ENCODE measurements at places on chromosomes 12 and 14.

GRCh38 chr14:56117765-56118610 lies at the start of gene PELI2:
Gene PELI2 (plus strand): TSS chr14:56118411. CDS start chr14:56118661, 250 bp downstream.
- DNase-seq = peak; percentile 91

DNA sequence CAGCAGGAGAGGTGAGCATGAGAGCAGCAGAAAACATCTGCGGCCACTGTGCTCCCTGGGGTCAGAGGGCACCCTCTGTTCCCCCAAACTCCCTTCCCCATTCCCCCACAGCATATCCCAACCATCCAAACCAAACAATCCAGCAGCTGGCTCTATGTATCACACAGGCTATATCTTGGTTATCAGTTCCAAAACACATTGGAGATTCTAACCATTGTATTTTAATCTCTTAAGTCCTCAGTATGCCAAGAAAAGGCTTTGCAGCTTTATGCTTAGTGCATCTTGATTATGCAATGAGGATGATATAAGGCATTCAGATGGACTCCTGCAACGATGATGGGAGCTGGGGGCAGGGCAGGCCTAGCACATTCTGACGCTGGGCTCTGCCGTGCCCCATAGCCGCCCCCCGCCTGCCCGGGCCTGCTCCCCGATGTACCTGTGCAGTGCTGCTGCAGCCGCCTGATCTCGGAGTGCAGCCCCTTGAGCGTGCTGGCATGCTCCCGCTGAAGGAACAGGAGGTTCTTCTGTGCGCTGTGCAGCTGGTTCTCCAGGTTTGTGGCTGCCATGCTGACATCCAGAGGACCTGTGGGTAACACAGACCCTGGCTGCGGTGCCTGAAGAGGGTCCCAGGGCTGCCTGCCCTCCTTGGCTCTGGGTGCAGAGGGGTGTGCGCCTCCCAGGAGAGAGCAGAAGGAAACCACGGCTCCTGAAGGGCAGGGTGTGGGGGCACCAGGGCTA lies 29.6 kb downstream of the CCDC92 start:
- DNase-seq = no peak

GRCh38 chr14:58362798-58363412 lies 32.8 kb upstream of the TOMM20L start:
- DNase-seq = peak; percentile 13

DNA sequence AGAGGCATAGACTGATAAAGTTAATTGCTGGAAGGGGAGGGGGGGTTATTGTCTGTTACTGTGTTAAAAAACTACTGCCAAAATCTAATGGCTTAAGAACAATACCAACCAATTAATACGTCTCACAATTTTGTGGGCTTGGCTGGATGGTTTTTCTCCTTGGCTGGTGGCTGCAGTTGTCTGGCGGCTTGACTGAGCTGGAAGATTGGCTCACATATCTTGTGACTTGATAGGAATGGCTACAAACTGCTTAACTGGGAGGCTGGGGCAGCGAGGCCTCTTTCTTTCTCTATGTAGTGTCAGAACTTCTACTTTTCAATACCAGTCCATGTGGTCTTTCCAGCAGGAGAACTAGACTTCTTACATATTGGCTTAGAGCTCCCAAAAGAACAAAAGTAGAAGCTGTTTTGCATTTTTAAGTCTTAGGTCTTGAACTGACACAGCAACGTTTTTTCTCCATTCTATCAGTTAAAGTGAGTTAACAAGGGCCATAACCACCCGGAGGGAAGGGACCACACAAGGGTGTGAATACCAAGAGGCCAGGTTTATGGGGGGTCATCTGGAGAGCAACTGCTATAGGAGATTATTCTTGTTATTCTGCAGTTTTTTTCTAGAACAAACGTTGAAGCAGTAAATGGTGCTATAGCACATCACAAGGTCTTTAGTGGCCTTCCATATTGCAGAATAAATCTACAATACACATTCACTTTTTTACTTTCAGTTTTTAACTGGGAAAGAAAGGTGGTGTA lies 46.9 kb downstream of the ZDHHC17 start:
- DNase-seq = no peak

- DNase-seq = no peak
Observed at GRCh38 chr14:22112004-22112403, 438.4 kb upstream of the OR4E1 start.

- DNase-seq = peak; percentile 59
Observed at GRCh38 chr12:53743266-53744129, 8.3 kb downstream of the CISTR start.

GRCh38 chr12:71755146-71755892 lies 656 bp downstream of the RAB21 start:
- DNase-seq = peak; percentile 70

GRCh38 chr12:49068879-49069506 lies 786 bp downstream of the RHEBL1 start:
- DNase-seq = no peak

DNA sequence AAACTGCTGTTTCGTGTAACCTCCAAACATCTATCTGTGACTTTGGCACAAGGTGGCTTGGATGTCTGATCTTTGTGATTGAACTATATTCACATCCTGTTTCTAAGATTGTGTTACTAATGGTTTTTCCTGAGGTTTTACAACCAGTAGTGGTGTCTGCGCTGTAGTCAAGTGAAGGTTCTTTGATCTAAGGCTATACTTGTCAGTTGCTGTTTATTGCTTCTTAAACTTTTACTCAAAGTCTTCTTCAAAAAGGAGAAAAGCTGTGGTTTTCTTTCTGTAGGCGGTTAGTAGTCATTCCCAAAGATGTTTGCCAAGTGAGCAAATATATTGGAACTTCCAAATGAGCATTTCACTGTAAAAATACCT lies 12.3 kb upstream of the CALM1 start:
- DNase-seq = peak; percentile 77

DNA sequence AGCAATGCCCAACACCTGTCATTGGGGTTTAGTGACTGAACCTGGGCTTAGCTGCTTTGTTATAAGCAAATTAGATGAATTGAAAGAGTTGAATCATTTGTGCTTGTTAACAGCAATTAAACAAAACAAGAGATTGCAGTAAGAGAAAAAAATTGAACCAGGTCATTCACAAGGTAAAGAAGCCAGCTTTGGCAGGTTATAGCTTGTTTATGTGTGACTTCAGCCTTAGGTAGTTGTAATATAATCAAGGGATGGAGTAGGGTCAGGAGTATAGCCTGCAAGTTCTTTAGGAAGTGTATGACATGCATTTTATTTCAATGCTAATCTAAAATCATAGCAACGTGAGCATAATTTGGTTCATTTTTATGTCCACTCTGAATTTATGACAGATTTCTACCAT lies 63.4 kb upstream of the PLEKHG3 start:
- DNase-seq = no peak

DNA sequence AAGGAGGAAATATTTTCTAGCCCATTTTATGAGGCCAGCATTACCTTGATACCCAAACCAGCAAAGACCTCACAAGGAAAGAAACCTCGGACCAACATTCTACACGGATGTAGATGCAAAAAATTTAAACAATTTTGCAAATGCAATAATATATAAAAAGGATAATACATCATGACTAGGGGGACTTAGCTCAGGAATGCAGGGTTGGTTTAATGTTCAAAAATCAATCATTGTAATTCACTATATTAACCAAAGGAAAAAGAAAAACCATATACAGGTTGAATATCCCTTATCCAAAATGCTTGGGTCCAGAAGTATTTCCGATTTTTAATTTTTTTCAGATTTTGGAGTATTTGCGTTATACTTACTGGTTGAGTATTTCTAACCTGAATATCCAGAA lies 33.0 kb downstream of the TPCN1 start:
- no peak for DNase-seq
